ENCODE measurements at places on chromosomes 4 and X. TPM values are rescaled to one million over a fixed set of nuclear protein-coding genes. Genes with fewer than 3 reads are reported as not detected.

Gene IL13RA2
- not detected for total RNA-seq

Gene CT45A2
- total RNA-seq, result not detected

Gene BST1
- total RNA-seq, result 0.60 TPM

Gene LSM6
- total RNA-seq, result 52.2 TPM

DNA sequence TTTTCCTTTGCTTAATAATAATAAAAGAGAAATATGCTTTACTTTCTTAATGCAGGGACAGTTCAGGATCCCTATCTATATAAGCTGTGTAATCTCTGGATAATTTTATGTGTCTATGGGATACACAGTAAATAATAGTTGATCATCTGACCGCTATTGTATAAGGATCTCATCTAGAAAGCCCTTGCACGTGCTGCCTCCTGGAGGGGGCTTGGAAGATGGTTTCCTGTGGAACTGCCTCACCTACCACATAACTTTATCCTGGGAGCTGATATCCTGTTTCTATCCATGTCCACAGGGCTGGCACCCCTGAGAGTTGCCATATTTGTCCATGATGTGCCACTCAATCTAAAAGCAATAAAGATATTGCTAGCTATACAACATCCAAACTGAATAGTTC lies 139.3 kb upstream of the FRMPD4 start:
- no peak for DNase-seq

DNA sequence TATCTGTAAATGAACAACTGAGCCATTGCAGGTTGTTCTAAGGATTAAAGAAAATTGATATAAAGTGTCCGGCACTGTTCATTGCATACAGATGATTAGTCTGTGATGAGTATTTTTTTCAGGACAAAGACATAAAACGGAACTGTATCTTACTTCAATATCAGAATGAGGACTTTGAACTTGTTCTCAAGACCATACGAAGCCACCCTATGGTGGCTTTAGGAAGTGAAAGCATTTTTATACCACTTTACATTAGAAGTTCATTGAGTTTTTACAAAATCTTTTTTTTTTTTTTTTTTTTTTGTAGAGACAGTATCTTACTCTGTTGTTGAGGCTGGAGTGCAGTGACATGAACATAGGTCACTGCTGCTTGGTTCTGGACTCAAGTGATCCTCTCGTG lies 45.2 kb upstream of the TRIM2 start:
- DNase-seq, result no peak

DNA sequence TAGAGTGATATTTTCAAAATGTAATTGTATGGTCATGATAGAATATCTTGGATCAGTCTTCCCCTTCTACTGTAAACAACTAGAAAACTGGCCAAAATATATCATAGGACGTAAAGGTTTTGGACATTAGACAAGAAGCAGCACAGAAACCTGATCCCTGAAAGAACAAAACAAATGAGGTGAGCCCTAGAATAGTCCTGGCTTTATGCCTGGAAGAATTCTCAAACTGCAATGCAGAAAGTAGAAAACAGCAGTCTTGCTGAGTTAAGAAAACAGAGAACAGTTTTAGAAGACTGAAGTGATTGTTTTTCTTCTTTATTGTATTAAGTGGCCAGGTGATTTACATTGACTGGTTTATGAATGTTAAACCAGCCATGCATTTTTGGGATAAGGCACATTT lies 19.5 kb downstream of the NSUN7 start:
- DNase-seq, result no peak

GRCh38 chr4:36064117-36064516 lies 180.2 kb downstream of the ARAP2 start:
- no peak for DNase-seq

GRCh38 chrX:71366674-71367256 lies 608 bp downstream of the TAF1 start:
- peak; percentile 25 for DNase-seq

- no peak for DNase-seq
Measured at GRCh38 chr4:46975812-46976553, 17.4 kb downstream of the GABRA4 start.
